ENCODE measurements at places on chromosomes 2 and 18. TPM values are rescaled to one million over a fixed set of nuclear protein-coding genes. Genes with fewer than 3 reads are reported as not detected.
A peak's percentile ranks its signal among the peaks of the same experiment; 100 is the strongest.

OSR1 gene
- not detected for polyA plus RNA-seq

DNA sequence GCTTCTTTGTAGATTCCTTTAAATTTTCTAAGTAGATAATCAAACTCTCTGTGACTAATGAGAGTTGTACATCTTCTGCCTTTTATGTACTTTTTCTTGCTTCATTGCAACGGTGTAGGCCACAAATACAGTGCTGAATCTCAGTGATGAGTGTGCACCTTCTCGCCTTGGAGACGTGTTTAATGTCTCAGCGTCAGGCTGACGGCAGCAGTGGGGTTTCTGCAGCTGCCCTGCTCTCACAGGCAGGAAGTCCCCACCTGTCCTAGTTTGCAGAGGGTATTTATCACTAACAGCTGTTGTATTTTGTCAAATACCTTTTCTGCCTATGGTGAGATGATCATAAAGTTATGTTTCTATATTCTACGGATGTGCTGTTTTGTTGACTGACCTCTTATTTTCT lies 13.3 kb downstream of the AGXT start:
- H3K36me3 ChIP-seq, result no peaks in the 10 kb centered on the region
- H3K4me1 ChIP-seq, result no peaks in the 10 kb centered on the region
- H3K4me3 ChIP-seq, result no peak overlapping the region
- H3K27me3 ChIP-seq, result no peaks in the 10 kb centered on the region
- no peak overlapping the region for H3K27ac ChIP-seq
- no peak for DNase-seq

GRCh38 chr18:73340135-73340977 lies 472.6 kb upstream of the NETO1 start:
- no peak overlapping the region for H3K4me3 ChIP-seq
- H3K4me1 ChIP-seq, result no peaks in the 10 kb centered on the region
- H3K27me3 ChIP-seq, result no peaks in the 10 kb centered on the region

RBKS gene
- polyA plus RNA-seq, result 1.4 TPM

GRCh38 chr2:146143971-146144370 lies 1624.1 kb upstream of the ZEB2 start:
- H3K4me1 ChIP-seq, result no peaks in the 10 kb centered on the region
- no peak for DNase-seq
- no peaks in the 10 kb centered on the region for H3K36me3 ChIP-seq
- no peaks in the 10 kb centered on the region for H3K27me3 ChIP-seq

GRCh38 chr2:135984199-135985017 lies 1.0 kb downstream of the DARS1 start:
- DNase-seq, result peak; percentile 84
- H3K4me3 ChIP-seq, result peak overlapping the region; percentile 88
- peak overlapping the region; percentile 95 for H3K27ac ChIP-seq
- no peaks in the 10 kb centered on the region for H3K27me3 ChIP-seq
- no peaks in the 10 kb centered on the region for H3K36me3 ChIP-seq

- H3K36me3 ChIP-seq, result peaks cover 25% of the 10 kb centered on the region
- H3K27ac ChIP-seq, result no peak overlapping the region
- peaks cover under 1% of the 10 kb centered on the region for H3K4me1 ChIP-seq
- no peaks in the 10 kb centered on the region for H3K27me3 ChIP-seq
- no peak overlapping the region for H3K4me3 ChIP-seq
Measured at GRCh38 chr2:241629762-241630435, 7.1 kb downstream of the THAP4 start.

DNA sequence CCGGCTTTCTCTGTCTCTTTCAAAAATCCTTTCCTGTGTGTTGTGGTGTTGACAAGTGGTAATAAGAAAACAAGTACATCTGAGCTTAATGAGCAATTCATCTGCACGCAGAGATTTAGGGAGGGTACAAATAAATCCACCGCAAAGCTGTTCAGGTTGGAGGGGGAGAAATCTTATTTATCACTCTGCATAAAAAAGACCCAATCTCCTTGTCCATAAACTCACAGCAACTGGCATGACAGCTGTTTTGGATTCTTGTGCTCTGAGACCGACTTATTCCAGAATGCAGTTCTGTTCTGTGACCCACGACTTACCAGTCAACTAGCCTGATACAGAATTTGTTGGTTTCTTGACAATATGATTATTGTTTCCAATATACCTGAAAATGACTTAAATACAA lies 380.1 kb downstream of the SOX11 start:
- H3K27ac ChIP-seq, result no peak overlapping the region
- H3K27me3 ChIP-seq, result no peaks in the 10 kb centered on the region
- no peaks in the 10 kb centered on the region for H3K36me3 ChIP-seq
- no peaks in the 10 kb centered on the region for H3K4me1 ChIP-seq
- DNase-seq, result no peak

Data from GM12878 (cell line).